HT1080 (cell line): ENCODE measurements at places on chromosomes 4 and X. TPM values are rescaled to one million over a fixed set of nuclear protein-coding genes. Genes with fewer than 3 reads are reported as not detected.
A peak's percentile ranks its signal among the peaks of the same experiment; 100 is the strongest.

Gene PRDM8
- total RNA-seq = 15.0 and 18.6 TPM in 2 replicates

Gene EFHC2
- not detected in 2 replicates for total RNA-seq

Gene HEPH
- 2.7 and 3.2 TPM in 2 replicates for total RNA-seq

Gene HELT
- total RNA-seq = not detected in 2 replicates

DNA sequence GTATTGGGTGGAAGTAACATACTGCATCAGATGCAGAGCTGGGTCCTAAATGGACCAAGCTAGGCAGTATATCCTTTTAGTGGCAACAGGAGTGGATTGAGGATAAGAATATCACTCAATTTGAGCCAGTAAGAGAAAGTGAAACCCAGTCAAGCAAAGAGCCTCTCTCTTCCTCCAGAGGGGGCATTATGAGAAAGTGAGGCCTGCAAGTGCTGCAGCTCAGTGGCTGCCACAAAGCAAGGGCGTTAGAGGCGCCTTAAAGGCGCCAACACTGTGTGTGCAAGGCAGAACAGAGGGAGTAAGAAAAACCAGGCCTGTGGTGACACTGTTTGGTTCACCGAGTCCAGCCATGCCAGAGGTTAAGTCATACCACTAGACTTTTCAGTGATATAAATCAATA, 17.5 kb downstream of the STX18 start:
- peak; percentile 21 for DNase-seq

GRCh38 chrX:138986866-138987265, 275.3 kb upstream of the FGF13 start:
- DNase-seq = peak; percentile 6

DNA sequence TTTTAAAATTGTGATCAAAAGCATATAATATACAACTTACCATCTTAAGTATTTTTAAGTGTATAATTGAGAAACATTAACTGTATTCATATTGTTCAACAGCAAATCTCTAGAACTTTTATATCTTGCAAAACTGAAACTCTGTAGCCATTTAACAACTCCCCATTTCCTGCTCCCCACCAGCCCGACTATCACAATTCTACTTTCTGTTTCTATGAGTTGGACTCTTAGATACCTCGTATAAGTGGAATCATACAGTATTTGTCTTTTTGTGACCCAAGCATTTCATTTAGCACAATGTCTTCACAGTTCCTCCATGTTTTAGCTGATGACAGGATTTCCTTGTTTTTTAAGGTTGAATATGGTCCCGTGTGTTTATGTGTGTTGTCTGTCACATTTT, 106.0 kb downstream of the LRBA start:
- DNase-seq = no peak

DNA sequence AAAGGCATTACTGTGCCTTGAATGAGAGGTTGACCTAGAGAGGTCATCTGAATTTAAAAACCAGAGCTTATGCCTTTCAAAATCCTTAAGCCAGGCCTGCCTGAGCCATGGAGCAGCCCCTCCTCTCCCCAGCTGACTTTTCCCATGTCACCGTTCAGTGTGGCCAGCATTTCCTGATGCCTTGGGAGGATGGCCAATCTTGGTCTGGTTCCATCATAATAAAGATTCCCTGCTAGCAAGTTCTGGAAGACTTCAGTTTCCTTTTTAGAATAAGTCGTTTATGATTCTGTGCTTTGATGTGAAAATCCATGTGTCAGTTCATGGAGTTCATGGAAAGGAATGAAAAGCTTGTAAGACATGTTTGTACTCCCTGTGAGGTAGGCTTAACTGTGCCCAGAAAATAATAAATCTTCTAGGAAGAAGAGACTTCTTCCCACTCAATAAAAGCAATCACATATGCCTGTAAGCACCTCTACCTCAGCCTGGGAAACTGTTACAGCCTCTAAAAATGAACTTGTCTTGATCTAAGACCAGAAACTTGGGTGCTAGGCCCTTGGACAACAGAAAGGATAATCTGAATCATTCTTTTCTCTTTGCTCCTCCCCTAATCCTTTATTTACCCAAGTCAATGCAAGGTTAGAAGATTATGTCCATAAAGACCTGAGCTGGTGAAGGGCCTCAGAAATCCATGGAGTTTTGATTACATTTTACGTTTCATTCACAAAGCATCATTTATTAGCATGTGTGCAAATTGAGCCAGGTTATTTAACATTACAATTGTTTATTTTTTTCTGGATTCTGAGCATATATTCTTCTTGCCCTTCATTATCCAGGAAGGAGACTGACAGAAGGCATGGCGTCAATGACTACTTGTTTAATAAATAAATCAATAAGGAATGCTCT, 84.0 kb upstream of the TBC1D9 start:
- DNase-seq = no peak

DNA sequence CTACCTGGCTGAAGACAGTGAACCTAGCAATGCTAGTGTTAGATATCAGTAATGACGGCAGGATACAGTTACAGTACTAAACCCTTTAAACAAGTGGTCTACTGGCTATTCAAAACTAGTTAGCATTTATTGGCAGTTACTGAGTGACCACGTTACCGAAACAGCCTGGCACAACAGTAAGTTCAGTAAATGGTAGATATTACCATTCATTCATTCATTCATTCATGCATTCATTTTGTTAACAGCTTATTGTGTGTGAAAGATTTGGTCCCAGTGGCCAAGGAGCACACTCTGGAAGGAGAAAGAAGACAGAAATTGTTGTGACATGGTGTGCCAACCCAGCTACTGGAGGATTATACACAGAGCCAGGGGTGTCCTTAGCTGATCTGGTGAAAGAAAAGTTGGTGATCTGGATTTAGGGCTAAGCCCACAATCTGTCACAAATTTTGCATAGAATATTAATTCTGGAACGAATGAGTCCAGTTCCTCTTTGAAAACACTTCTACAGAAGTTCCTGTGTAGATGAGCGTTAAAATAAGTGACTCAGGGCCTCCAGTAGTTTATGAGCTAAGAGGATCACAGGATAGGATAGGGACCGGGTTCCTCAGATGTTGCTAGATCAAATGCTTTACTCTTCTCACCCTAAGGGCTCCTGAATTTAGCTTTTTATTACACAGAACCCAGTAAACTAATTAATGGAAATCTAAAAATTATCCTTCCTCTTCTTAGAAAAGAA, 179.1 kb downstream of the CBR4 start:
- DNase-seq = peak; percentile 44

DNA sequence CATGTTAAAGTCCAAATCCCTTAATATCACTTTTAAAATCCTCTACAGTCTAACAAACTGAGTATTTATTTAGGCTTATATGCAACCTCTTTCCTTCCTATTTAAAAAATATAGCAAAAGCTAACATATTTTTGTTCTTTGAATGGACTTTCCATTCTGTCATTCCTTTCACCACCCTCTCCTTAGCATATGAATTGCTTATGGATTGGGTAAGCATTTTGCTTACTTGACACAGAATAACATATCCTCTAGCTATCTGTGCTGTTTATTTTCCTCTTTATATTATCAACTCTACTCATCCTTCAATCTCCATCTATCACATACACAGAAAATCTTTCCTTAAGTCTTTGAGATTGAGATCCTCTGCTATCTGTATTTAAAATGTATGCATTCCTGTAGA, 206.1 kb upstream of the NEIL3 start:
- no peak for DNase-seq

DNA sequence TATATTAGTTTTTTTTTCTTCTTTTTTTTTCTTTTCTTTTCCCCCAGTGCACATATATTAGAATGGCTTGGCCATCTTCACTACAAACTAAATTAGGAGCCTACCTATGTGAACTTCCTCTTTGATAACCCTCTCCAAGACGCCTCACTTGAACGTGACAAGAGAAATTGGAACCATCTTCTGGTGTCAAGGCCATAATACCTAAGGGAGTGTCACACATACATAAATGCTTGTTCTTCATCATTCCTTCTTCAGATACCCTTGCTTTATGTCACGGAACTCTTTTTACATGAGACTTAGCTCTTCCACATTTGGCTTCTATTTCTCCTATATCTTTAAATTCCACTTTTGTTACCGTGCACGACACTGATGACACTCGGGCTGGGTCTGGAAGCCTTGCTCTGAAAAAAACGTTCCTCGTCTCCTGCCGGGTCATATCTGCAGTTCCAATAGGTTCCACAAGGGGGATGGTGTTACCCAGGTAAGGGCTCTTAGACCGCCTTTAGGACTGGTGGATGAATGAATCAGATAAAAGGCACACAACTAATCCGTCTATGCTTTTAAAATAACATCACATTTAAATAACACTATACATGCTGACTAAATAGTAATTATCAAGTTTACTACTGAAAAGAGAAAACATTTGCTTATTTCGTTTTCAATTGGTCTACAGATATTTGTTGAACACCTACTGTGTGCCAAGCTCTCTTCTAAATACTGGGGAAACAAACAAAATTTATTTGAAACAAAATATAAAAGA, 19.9 kb downstream of the DGAT2L6 start:
- peak; percentile 53 for DNase-seq

GRCh38 chrX:123311486-123311885, 127.4 kb downstream of the GRIA3 start:
- DNase-seq = no peak

DNA sequence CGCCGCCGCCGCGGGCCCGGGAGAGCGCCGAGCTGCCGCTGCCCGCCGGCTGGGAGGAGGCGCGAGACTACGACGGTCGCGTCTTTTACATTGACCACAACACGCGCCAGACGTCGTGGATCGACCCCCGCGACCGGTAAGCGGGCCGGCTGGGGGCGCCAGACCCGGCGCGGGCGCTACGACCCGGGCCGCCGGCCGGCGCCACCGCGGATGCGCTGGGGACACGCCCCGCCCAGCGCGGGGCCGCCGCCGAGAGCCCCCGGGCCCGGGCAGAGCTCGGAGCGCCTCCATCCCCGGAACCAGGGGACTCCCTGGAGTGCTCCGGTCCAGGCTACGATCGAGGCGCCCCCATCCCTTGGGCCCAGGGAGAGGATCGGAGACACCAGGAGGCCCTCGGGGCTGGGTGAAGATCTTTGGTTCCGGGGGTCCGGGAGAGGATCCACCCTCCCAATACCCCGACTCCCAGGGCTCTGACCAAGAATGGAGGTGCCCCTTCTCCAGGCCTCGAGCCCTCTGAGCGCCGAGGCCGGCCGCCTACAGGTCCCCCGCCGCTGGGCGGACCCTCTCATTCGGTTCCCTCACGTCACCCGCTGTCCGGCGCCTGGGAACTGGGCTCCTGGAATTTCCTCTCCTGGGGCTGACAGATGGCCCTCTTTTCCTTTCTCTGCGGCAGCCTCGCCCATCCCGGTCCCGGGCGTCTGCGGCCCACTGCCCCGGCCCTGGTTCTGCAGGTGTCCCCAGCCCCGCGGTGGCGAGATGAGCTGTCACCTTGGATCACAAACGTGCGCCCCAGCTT, 48.8 kb downstream of the CLDN34 start:
- no peak for DNase-seq

- DNase-seq = no peak
These were observed 492 bp downstream of the GALNT7 start for GRCh38 chr4:173169178-173169427.

GRCh38 chr4:26081795-26082498, 167.9 kb downstream of the SMIM20 start:
- DNase-seq = peak; percentile 19

DNA sequence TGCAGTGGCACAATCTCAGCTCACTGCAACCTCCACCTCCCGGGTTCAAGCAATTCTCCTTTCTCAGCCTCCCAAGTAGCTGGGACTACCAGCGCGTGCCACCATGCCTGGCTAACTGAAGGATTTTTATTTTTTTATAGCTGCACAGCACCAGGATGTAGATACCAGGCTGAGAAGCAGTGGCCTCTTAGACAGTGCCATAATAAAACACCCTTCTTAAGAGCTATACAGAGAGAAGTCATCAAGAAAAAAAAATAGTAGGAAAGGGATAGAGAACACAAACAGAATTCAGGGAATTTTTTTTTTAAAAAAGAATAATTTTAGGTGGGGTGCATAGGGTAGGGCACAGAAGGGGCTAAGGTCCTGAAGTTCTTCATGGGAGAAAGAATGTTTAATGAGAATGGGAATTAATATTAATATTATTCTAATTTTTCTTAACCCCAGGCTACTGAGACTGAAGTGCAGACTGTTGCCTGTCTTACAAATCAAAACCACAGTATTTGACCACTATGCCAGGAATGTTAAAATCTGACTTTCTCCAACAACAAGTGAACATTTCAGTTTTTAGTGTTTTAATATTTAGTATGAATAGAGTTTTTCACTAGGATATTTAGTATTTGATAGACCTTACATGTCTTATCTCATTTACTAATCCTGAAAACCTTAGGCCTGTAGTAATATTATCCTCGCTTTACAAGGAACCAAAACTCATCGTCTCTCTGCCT, 146.7 kb downstream of the KCNIP4 start:
- peak; percentile 33 for DNase-seq

DNA sequence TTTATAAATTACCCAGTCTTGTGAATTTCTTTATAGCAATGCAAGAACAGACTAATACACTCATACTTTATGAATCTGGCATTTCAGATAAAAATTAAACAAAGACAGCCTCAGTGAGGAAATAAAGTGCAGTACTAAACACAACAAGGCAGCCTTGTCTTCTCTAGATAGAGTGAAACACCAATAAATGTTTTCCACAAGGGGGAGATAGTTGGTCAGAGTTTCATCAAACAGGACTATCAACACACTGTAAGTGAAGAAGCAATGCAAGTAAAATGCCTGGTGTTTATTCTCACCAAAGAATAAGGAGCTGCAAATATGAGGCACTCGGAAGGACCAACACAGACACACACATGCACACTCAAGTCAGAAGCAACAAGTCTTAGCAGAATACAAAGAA, 62.8 kb downstream of the FAM9B start:
- DNase-seq = peak; percentile 62

DNA sequence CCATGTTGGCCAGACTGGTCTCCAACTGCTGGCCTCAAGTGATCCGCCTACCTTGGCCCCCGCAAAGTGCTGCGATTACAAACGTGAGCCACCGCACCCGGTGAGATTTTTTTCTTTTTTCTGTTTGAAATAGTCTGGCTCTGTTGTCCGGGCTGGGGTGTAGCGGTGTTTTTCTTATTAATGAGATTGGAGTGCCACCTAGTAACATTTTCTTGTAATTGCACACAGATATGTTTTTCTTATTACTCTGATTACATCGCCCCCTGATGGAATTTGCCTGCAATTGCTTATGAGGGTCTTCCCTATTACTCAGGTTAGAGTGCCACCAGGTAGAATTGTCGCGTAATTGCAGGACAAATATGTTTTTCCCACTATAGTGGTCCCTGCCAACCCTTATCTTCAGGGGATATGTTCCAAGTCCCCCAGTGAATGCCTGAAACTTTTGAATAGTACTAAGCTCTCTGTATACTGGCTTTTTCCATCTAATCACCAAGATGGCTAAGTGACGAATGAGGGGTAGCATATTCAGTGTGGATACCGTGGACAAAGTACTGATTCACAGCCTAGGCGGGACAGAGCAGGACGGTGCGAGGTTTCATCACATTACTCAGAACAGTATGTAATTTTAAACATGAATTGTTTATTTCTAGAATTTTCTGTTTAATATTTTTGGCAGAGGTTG, 8.6 kb upstream of the PDHA1 start:
- DNase-seq = peak; percentile 34
